ENCODE measurements at places on chromosomes 4 and X. TPM values are rescaled to one million over a fixed set of nuclear protein-coding genes. Genes with fewer than 3 reads are reported as not detected.

- no peak overlapping the region for H3K27ac ChIP-seq
- H3K27me3 ChIP-seq, result no peaks in the 10 kb centered on the region
- no peaks in the 10 kb centered on the region for H3K4me1 ChIP-seq
- H3K4me3 ChIP-seq, result no peak overlapping the region
Measured at GRCh38 chr4:49516796-49517195, 530.7 kb downstream of the CWH43 start.

The DMRTC1 gene
- total RNA-seq, result not detected

DNA sequence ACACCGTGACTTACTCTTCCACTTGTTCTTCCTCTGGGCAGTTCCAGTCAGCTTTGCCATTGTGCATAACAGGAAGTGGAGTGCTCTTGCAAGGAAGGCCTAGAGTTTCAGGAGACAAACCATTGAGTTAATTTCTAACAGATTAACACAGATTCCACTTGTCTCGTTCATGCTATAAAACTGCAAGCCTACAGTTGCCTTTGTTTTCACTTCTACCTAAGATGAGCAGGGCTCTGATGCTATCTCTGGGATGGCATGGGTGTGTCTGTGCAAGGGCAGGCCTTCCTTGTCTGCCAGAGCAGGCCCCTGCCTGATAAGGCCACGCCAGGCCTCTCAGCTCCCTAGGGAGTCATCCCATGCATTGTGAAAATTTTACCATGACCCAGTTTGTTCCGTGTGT, 67.7 kb upstream of the PGRMC2 start:
- DNase-seq, result no peak
- no peaks in the 10 kb centered on the region for H3K36me3 ChIP-seq
- no peaks in the 10 kb centered on the region for H3K27me3 ChIP-seq
- no peak overlapping the region for H3K27ac ChIP-seq

DNA sequence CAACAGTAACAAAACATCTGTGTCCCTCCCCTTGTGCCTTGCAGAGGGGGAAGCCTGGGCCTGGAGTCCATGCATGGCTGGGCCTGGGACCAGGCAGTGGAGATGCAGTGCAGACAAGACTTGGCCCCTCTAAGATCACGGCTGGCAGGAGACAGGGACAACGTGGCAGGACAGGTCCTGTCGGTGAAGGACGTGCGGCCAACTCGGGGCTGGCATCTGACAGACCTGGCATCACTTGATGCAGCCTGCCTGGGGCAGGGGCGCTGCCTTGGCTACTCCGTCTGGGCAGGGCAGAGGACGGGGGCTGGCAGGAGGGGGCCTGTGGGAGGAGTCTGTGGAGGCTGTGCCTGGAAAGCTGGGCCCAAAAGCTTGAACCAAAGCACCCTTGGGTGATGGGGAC, 112.1 kb downstream of the CPZ start:
- DNase-seq, result no peak
- H3K36me3 ChIP-seq, result no peaks in the 10 kb centered on the region
- peaks cover 82% of the 10 kb centered on the region for H3K27me3 ChIP-seq
- no peaks in the 10 kb centered on the region for H3K4me1 ChIP-seq
- no peak overlapping the region for H3K4me3 ChIP-seq
- H3K27ac ChIP-seq, result no peak overlapping the region

The BTK gene
- total RNA-seq, result 0.53 TPM

DNA sequence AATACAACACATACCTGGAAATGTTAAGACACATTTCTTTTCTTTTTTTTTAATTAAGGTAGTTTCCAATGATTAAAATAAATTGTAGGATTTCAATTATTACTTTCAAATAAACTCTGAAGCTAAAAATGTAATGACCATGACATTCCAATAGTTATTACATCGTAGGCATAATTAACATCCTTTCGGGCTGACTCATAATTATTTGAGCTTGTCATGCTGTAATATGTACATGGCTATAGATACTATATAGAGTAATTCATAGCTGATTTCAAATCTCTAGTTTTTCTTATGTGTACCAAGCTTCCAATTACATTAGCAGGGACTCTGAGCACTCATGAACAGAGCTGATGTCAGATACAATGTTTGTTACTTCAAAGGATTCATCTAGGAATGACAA, 125.7 kb upstream of the GABRG1 start:
- no peaks in the 10 kb centered on the region for H3K27me3 ChIP-seq
- H3K4me1 ChIP-seq, result no peaks in the 10 kb centered on the region
- H3K36me3 ChIP-seq, result no peaks in the 10 kb centered on the region
- H3K27ac ChIP-seq, result no peak overlapping the region
- DNase-seq, result no peak

GRCh38 chr4:8910100-8910821, 38.6 kb upstream of the HMX1 start:
- peaks cover 95% of the 10 kb centered on the region for H3K27me3 ChIP-seq
- no peak overlapping the region for H3K4me3 ChIP-seq
- DNase-seq, result no peak
- no peak overlapping the region for H3K27ac ChIP-seq

DNA sequence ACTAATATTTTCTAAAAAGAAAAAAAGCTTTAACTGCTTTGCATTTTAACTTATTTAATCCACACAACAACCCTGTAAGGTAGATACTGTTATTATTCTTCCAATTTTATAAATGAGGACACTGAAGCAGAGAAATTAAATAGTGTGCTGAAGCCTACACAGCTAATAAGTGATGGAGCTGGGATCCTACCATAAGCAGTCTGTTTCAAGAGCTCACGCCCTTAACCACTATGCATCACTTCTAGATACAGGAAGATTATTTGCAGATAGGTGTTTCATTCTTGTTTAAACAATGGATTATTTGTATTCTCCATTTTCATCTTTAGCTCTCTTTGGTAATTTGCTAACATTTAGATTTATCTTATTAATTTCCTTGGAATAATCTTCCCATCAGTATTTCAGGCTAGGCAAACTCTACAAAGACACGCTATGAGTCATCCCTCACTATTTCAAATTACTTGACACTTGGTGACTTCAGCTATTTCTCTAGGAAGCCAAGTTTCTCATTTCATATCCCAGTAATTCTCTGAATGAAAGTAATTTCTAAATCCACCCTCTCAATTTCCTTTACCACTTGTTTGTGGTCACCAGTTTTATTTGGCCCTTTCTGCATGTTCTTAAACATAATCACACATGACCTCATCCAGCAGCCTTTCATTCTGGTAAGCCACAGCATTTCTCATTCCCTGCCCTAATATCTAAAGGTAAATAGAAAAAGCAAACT, 67.3 kb downstream of the ASB9 start:
- no peaks in the 10 kb centered on the region for H3K27me3 ChIP-seq
- no peak overlapping the region for H3K4me3 ChIP-seq
- H3K4me1 ChIP-seq, result no peaks in the 10 kb centered on the region
- H3K36me3 ChIP-seq, result no peaks in the 10 kb centered on the region

The MAGED4B gene
- 0.13 TPM for total RNA-seq

Data from esophagus squamous epithelium (tissue), 5 donors.